Vagina (tissue), 2 donors: ENCODE measurements at places on chromosomes 1 and 21. TPM values are rescaled to one million over a fixed set of nuclear protein-coding genes. Genes with fewer than 3 reads are reported as not detected.

RGS16 gene
- 1.2 TPM for total RNA-seq

ZBTB37 gene
- total RNA-seq = 6.6 TPM

RGS7 gene
- not detected for total RNA-seq

KIF17 gene
- total RNA-seq = 2.5 TPM

NR0B2 gene
- not detected for total RNA-seq

GRCh38 chr1:10900691-10901090 lies 104.2 kb upstream of the CASZ1 start:
- H3K36me3 ChIP-seq = no peaks in the 10 kb centered on the region
- no peak overlapping the region for H3K4me3 ChIP-seq
- no peak for DNase-seq
- peaks cover 13% of the 10 kb centered on the region for H3K4me1 ChIP-seq
- H3K27me3 ChIP-seq = no peaks in the 10 kb centered on the region

DNA sequence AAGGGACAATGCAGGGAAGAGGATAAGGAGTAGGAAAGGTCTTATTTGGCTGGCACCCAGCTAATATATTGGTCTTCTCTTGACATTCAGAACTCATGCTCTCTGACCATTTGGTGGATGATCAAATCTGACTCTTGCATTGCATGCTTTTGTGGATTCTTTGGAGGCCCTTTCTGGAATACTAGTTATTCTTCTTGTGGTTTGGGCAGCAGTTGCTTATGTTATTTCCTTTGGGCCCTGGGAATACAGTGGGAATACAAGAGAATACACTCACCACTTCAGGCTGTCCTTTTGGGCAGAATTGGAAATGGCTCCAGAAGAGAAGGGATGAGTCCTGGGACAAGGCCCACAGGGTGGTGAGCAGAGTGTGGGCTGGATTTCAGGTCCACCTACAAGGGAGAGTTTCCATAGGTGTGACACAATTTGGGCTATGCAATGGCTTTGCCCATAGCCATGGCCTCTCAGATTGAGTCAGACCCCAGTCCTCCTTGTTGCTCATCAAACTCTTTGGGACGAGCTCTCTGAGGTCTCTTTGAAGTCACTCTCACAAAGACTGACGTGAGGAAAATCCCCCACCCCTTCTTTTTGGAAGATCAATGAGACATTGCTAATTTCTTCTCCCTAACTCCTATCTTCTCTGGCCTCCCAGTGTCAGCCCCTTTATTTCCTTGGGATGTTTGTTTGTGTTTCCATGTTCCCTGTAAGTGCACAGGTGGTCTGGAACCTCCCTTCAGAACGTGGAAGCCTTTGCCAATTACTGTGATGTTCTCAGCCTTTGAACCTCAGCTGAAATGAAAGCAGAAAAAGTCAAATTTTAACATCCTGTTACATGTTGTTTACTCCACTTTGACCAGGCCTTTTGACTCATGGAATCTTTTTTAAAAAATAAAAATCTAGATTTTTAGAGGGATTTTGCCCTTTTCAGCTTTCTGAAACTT lies 19.4 kb downstream of the HSD11B1 start:
- no peaks in the 10 kb centered on the region for H3K27me3 ChIP-seq
- H3K4me1 ChIP-seq = peaks cover 11% of the 10 kb centered on the region
- no peak for DNase-seq
- H3K36me3 ChIP-seq = no peaks in the 10 kb centered on the region
- no peak overlapping the region for H3K4me3 ChIP-seq
- no peak overlapping the region for H3K27ac ChIP-seq

DNA sequence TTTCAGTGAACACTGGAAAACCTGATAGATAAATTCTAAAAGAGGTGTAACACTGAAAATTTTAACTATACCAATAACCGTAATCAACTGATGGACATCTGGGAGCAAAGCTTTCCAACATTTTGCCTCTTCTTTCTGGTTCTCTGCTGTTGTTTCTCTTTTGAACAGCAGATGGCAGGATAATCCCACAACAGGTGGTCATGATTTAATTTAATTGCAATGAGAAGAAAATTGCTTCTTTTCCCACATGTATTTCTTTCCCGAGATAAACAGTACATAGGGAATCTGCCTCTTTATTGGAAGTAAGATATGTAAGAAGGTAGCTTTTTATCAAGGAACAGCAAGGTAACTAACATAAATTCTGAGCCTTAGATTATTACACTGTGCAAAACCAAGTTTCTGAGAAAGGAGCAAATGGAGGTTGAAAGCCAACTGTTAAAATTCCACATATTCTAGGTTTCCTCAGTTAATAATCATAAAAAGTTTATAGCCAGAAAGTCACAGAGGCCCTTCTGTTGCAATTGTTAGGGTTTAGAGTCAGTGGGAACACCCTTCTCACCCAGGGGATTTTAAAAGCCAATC lies 72.9 kb downstream of the RPS6KA1 start:
- H3K4me1 ChIP-seq = no peaks in the 10 kb centered on the region
- H3K27me3 ChIP-seq = no peaks in the 10 kb centered on the region
- H3K4me3 ChIP-seq = no peak overlapping the region

GRCh38 chr1:193054169-193054675 lies 4.9 kb downstream of the UCHL5 start:
- peaks cover 21% of the 10 kb centered on the region for H3K4me1 ChIP-seq
- H3K36me3 ChIP-seq = no peaks in the 10 kb centered on the region
- no peaks in the 10 kb centered on the region for H3K27me3 ChIP-seq
- DNase-seq = no peak
- no peak overlapping the region for H3K27ac ChIP-seq
- no peak overlapping the region for H3K4me3 ChIP-seq
